ENCODE measurements at places on chromosomes 1 and 21.

DNA sequence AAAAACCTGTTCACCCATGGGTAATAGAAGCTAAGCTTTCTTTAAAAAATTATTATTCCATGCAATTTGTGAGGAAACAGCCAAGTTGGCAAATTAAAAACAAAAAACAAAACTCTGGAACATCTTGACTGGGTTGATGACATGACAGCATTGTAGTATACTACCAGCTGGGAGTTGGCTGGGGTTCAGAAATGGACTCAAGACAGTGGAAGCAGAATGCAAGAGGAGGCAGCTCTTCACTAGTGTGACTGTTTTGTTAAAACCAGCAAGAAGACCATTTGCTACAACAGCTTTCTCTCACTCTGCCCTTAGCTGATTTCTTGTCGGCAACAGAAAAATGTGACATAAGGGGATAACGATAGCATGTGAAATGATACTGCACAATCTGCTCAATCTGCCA, 1298.9 kb upstream of the ADGRL4 start:
- no peak for DNase-seq

DNA sequence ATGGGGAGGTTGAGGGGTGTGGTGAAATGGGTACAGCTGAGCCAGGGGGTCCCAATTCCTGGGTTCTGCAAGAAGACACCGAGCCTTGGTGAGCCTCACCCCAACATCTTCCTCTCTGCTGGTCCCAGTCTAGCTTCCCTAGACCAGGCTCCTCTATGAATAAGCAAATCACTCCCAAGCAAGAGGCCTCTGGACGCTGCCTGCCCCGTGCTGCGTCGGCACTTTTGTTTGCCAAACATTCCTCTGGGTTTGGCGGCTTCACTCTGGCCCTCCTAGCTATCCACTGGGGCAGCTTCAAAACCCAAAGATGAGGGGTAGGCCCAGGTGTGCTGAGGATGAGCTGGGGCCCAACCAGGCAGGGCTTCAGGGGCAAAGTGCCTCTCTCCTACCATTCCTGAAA, 137.1 kb upstream of the CD34 start:
- DNase-seq, result no peak

DNA sequence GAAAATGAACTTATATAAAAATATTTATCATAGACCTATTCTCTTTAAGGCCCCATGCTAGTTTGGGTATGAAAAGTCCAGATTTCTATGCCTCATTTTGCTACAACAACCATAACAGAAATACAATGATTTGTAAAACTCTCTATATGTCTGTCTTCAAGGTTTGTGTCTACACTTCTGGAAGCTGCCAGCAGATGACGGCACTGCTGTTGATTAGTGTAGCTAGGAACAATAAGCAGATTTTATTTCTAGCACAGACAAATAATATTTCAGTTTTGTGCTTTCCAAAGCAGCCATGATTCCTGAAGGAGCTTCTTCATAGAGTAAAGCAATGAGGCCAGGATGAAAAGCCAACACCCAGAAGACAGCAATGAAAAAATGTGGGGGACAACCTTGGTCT, 779.6 kb upstream of the ADGRL2 start:
- no peak for DNase-seq

GRCh38 chr1:213089924-213090677, 39.1 kb downstream of the RPS6KC1 start:
- DNase-seq, result no peak

DNA sequence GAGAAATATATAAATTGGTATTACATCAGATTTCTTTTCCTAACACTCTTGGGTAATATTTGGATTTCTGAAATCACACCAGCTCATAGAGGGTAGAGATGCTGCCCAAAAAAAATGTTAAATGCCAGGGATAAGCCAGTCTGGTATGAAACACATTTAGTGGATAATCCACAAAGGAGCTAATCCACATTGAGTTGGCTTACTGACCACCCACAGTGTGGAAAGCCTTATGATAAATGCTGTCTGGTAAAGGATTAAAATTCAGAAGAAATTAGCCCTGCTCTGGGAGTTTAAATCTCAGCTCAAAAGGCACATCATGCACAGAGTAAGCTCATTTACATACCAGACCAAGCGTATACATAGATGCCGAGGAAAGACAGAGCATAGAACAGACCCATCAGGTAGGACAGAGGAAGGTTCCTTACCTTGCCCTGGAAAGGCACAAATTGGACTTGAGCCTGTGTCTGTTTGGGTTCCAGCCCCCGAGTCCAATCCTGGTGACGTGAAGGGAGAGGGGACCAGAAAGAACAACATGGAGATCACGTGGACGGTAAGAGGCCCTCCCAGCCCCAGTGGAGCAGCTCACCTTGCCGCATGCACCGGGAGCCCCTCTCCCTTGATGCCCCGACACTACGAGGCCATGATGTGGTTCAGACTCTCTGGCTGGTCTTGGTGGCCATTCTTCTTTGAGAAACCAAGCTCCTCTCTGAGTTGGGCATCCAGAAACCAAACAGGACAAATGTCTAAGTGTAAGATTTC, 62.9 kb upstream of the CNTN2 start:
- no peak for DNase-seq

- no peak for DNase-seq
Observed at GRCh38 chr1:15295696-15296095, 48.7 kb downstream of the FHAD1 start.

DNA sequence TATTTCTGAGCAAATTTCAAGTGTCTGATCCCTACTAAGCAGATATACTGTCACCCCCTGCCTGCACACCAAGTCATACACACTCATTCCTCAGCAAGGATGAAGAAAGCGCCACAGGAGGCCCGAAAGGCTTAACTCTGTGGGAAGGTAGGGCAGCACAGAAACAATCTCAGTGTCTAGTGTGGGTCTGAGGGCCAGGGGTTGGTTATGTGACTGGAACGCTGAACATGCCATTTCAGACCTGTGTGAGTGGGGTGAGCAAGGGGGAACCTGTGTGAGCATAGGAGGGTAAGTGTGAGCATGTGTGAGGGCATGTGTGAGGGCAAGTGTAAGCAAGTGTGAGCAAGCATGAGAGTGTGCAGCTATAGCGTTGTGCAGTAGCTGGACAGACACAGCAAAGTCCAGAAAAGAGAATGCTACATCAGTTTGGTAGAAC, 6.2 kb downstream of the ITPKB start:
- no peak for DNase-seq

DNA sequence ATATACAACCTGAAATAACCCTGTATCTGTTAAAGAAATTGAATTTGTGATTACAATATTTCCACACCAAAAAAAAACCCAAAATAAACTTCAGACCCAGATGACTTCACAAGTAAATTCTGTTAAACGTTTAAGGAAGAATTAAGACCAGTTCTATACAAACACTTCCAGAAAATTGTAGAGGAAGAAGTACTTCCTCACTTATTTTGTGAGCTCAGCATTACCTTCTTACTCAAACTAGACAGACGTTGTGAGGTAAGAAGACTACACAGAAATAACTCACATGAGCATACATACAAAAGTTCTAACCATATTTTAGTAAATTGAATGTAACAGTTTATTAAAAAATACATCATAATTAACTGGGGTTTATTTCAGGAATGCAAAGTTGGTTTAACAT, 18.8 kb downstream of the RALGPS2 start:
- DNase-seq, result no peak

DNA sequence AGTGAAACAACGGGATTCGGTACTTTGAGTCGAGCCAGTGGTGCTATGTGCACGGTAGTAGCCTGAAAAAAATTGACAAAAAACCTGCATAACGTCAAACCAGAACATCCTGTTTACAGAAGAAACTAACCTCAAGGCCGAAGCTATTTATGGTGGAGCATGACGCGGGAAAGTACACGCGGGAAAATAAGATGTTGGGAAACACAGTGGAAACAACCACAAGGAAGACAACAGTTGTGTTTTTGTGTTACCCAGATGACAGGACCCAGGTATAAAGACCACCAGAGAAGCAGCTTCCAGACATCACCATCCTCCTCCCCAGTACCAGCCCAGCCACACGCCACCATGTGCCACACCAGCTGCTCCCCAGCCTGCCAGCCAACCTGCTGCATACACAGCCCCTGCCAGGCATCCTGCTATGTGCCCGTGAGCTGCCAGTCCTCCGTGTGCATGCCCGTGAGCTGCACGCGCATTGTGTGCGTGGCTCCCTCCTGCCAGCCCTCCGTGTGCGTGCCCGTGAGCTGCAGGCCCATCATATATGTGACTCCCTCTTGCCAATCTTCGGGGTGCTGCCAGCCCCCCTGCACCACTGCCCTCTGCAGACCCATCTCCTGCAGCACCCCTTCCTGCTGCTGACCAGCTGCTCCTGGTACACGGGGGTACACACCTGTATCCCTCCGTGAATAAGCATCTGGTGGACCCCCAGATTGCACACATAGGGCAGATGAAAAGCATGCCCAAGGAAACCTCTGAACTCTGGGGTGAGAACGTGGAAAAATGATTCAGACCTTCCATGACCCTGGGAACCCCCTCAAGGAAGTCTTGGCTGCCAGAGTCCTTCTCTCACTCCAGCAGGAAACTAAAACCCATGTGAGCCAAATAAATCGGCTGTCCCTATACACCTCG, at the start of gene KRTAP12-3:
TSS of gene KRTAP12-3 (plus strand) at position 298 of the 906 bp plus-strand sequence. CDS start at position 346, 48 bp downstream.
- no peak for DNase-seq

DNA sequence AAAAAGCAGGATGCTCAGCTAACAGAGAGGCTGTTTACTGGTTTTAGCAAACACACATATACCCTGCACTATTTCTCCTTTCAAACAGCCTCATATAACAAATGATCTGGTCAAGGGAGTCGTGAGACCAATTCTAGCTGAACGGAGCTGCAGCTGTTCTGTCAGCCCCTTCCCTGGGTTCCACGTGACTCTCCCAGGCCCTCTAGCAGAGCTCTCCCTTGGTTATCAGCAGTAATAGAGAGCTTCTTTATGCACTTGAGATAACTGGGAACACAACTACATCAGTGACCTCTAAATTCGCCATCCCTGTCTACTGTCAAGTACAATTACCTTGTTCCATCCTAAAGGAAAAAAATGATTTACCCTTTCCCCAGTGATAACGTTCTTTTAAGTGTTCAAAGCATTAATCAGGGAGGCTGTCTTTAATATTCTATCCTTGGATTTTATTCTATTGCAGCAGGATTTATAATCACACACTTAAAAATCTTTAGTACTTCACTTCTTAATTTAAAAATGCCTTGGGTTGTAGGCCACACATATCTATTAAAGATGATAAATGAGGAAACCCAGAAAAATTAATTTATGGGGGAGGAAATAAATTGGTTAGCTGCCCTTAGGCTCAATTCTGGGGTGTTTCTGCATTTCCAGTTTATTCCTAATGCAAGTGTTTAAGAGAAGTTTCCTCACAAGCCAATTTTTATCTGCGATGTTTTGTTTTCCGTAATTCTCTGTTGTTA, 28.2 kb downstream of the PTGER3 start:
- no peak for DNase-seq

- no peak for DNase-seq
Observed at GRCh38 chr1:153542956-153543711, 2.4 kb upstream of the S100A5 start.

GRCh38 chr1:23614032-23614660, 54.8 kb upstream of the ID3 start:
- no peak for DNase-seq

- DNase-seq, result no peak
Observed at GRCh38 chr1:6141592-6141991, 38.5 kb downstream of the CHD5 start.

DNA sequence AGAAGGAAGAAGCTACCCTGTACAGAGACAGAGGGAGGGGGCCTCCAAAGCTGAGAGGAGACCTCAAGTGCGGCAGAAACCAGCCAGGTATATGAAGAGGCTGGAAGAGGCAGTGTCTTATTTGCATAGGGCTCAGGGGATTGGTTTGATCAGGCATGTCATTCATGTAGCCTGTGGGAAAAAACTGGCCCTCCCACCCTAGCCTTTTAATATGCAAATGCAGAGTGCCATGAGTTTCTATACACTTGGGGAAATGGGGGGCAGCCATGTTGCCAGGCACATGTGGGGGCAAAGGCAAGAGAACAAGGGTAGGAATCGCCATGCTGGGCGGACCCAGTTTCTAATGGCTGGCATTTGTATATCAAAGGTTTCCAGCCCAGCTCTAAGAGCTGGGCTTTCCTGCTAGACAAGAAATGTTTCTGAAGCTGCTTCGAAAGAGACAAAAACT, 172.7 kb downstream of the RASAL2 start:
- DNase-seq, result no peak

GRCh38 chr1:47175227-47175934, 14.5 kb downstream of the PDZK1IP1 start:
- no peak for DNase-seq

DNA sequence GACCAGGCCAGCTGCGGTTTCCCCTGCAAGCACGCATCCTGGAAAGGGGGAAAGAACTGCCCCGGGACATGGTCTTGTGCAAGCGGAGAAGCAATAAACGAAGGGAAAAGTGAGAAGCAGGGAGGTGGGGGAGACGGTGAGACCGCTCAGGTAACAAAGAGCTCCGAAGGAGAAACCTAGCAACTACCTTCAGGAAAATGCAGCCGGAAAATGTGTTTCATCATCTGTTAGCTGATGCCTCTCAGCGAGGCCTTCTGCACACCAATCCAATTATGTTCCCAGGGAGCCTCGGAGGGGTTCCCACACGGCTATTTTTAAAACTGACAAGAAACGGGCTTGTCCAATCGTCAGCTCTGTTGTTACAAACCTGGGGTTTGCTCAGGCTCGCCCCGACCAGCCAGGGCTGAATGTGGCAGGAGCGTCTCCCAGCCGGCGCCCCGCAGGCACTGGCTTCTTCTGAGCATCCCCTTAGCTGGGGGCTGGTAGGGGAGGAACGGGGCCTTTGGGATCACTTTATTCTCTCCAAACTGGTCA, 3.4 kb downstream of the RIPK4 start:
- no peak for DNase-seq

DNA sequence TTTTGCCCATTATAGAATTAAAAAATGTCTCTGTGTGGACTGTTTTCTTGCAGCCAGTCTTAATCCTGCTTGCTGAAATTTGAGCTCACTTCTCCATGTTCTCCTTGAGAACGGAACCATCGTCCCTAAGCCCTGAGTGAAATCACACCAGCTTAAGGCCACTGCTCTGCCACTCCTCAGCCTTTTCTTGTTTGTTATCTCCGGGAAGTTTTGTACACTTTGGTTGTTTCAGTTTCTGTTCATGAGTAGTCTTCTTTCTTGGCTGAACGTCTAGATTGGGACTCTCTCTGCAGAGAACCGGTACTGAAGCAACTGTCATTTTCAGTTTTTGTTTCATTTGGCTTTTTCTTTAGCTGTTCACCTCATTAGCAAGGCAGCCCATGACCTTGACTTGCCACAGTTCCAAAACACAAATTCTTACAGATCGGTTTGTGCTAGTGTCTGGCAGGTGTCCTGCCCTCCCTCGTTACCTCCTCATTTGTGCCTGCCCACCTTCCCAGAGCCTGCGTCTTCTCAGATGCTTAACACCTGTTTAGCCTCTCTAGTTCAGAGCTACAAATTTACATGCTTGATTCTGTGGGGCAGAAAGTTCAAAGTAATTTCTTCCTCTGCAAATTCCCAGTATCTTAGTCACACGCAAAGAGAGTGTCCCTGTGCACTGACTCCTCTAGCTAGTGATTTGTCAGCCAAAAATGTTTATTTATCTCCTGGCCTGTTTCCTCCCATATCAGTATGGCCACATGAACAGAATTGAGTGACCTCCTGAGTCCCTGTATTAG, 12.4 kb downstream of the PSEN2 start:
- DNase-seq, result peak; percentile 40

Measured in activated CD4-positive, alpha-beta T cell treated with anti-CD3 and anti-CD28 coated beads, Interleukin-2, amount 50 U/mL, for 24 hours (primary cell).